Endodermal cell (in vitro differentiated cells): ENCODE measurements at places on chromosomes 1 and 21. TPM values are rescaled to one million over a fixed set of nuclear protein-coding genes. Genes with fewer than 3 reads are reported as not detected.

DNA sequence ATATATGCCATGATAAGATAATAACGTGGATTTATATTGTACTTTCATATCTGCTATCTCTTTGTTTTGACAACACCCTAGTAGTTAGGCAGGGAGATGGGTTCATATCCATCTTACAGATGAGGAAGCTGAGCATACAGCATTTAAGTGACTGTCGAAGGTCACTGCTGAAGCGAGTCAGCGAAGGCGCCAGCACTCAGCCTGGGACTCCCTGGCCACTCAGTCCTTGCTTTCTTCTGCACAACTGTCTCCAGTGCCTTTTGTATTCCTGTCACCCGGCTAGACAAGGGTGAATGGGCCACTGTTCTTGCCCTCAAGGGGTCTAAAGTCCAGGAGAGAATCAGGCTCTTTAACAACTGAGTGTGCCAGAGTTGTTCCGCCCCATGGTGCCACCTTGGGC, 3.1 kb downstream of the ARHGEF10L start:
- no peak for DNase-seq
- H3K36me3 ChIP-seq, result no peaks in the 10 kb centered on the region
- peaks cover 3% of the 10 kb centered on the region for H3K4me1 ChIP-seq
- no peak overlapping the region for H3K27ac ChIP-seq
- H3K27me3 ChIP-seq, result peaks cover 54% of the 10 kb centered on the region

DNA sequence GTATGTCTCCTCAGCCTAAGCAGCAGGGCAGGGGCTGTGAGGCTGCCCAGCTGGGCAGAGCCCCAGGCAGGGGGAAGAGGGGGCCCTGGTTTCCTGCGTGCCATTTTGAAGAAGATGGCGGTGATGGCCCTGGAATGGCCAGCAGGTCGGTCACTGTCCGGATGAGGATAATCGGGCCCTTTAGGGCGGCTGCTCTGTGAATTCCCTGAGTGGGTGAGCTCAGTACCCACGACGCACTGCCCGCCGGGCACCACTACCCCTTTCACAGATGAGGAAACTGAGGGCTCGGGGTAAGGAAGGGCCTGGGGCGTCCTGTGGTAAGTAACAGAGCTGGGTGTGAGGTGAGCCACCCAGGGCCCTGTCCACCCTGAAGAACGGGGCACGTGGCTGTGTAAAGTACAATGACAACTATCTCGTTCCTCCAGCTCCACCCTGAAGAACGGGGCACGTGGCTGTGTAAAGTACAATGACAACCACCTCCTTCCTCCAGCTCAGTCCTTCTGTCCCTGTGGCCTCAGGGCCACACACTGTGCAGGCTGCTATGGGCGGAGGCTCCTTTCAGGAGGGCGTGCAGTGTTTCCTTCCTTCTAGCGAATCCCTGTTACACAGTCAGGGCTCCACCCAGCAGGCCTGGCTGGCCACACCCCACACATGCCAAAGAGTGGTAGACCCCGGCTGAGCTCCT, 23.2 kb downstream of the ITGB2 start:
- DNase-seq, result peak; percentile 80
- H3K36me3 ChIP-seq, result no peaks in the 10 kb centered on the region
- no peaks in the 10 kb centered on the region for H3K27me3 ChIP-seq

DNA sequence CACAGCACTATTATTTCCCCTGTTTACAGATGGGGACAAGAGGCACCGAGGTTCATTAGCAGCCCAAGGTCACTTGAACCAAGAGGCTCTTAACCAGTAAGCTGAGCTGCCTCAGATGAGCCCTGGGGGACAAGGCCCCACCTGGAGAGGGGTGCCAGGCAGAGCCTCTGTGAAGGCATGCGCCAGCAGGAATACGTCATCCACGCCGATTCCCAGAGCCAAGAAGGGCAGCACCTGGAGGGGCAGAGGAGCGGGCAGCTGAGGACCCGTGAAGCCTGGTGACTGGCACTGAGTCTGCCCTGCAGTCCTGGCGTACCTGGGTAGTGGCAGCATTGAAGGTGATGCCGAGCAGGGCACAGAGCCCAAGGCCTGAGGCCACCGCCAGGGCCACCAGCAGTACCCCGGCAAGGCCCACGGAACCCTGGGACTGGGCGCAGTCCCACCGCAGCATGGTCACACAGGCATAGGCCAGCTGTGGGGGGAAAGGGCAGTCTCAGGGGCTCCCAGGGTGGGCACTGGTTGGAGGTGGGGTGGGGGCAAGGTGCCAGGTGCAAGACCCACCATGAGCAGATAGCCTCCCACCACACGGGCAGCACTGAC, 14.1 kb downstream of the PTCH2 start:
- DNase-seq, result no peak
- no peaks in the 10 kb centered on the region for H3K27me3 ChIP-seq
- H3K4me3 ChIP-seq, result no peak overlapping the region
- no peaks in the 10 kb centered on the region for H3K4me1 ChIP-seq
- H3K27ac ChIP-seq, result no peak overlapping the region

DNA sequence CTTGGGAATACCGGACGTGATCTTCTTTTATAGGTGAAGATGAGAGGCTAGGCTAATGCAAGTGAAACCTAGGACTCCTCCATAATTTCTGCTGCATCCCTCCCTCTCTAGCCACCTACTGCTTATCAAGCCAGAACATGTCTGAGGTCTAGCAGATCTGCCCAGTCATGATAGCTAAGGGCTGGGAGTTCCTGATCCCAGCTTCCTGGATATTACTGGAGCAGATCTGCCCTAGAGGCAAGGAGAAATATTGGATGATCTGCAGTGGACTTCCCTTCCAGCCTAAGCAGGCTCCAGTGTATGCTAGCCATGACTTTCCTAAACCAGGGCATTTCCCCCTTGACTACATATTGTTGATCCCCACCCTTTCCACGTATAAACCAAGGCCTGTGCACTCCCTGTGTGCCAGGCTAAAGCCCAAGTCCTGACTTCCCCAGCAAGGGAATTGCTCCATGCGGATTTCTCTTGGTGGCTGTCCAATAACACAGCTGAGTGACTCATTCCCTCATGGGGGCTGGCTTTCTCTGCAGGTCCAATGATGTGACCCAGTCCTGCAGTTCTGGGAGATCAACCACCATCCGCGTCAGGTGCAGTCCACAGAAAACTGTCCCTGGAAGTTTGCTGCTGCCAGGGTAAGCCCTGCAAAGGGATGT, 15.5 kb upstream of the SARS1 start:
- H3K4me1 ChIP-seq, result no peaks in the 10 kb centered on the region
- no peaks in the 10 kb centered on the region for H3K27me3 ChIP-seq
- no peak for DNase-seq
- H3K27ac ChIP-seq, result no peak overlapping the region

DNA sequence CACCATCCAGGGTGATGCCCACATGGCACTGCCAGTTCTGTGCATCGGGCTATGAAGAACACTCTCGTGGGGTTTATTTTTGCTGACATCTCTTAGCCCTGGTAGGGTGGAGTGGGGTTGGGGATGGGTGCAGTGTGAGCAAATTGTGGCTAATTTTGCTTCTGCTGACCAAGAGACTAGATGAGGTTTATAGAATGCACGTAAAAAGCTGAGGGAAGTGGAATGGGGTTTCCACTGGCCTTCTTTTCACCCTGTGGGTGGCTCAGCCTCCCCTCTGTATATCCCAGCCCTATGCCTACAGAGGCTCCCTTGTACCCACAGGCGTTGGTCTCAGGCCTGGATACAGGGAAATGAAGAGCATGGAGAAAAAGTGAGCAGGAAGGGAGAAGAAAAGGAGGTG, 44.1 kb upstream of the RAB4A start:
- DNase-seq, result no peak
- no peak overlapping the region for H3K27ac ChIP-seq
- H3K4me1 ChIP-seq, result peaks cover 9% of the 10 kb centered on the region
- H3K4me3 ChIP-seq, result no peak overlapping the region

GRCh38 chr1:55554611-55555010, 339.4 kb upstream of the USP24 start:
- no peak for DNase-seq
- H3K36me3 ChIP-seq, result no peaks in the 10 kb centered on the region
- H3K4me1 ChIP-seq, result peaks cover 9% of the 10 kb centered on the region
- peaks cover 20% of the 10 kb centered on the region for H3K27me3 ChIP-seq
- H3K4me3 ChIP-seq, result no peak overlapping the region

GRCh38 chr21:44984428-44984791, 44.6 kb downstream of the SLX9 start:
- no peaks in the 10 kb centered on the region for H3K4me1 ChIP-seq
- H3K27ac ChIP-seq, result no peak overlapping the region
- no peaks in the 10 kb centered on the region for H3K27me3 ChIP-seq

DNA sequence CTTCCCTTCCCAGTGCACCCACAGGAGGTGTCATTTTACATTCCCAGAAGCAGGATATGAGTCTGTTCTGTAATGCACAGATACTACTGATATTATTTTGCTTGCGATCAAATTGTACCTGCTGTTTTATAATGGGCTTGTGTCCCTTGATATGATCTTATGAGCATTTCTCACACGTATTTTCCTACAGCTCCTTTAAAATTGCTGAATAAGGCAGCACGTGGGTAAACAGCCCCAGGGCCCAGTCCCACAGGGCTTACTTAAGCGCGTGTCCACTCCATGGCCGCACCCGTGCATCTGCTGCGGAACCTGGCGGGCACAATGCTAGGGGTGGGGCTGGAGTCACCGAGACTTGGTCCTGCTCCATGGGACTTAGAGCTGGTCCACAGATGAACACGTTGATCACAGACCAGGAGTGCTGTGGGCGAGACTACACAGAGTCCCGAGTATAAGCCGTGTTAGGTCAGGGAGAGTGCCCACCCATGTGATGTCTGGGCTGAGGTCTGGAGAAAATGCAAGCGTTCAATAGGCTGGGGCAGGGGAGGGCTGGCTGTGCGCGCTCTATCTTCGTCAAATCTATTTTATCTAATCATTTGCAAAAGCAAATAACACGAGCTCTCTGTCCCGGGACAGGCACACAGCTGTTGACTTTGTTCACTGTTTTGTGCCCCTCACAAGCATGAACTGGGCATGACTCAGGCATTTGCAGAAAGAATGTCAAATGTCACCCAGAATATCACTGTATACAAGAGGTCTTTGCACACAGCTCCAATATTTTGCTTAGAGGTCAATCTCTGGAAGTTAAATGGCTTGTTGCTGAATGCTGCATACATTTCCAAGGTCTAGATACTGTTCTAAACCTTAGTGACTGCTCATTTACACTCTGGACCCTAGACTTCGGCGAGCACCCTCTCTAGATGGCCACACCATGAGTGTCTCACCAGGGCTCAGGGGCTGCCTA, 119.3 kb downstream of the CRYAA start:
- DNase-seq, result no peak
- H3K36me3 ChIP-seq, result no peaks in the 10 kb centered on the region
- H3K4me1 ChIP-seq, result no peaks in the 10 kb centered on the region
- H3K4me3 ChIP-seq, result no peak overlapping the region

Gene IFI44L
- not detected in 2 replicates for total RNA-seq

Gene AHCTF1
- total RNA-seq, result 29.2 to 41.9 TPM (median 38.8 TPM) in 3 replicates

Gene HFM1
- 2.1 to 4.6 TPM (median 3.7 TPM) in 3 replicates for total RNA-seq

Gene PPT1
- total RNA-seq, result 94.8 to 112 TPM (median 111 TPM) in 3 replicates

Gene HTR6
- total RNA-seq, result 0.32 TPM in 1 of 3 replicates, not detected in the others

Gene LEFTY2
- total RNA-seq, result 938 and 1,361 TPM in 2 replicates
